Bone marrow (tissue), 2 donors: ENCODE measurements at places on chromosomes 6 and 20.
A peak's percentile ranks its signal among the peaks of the same experiment; 100 is the strongest.

DNA sequence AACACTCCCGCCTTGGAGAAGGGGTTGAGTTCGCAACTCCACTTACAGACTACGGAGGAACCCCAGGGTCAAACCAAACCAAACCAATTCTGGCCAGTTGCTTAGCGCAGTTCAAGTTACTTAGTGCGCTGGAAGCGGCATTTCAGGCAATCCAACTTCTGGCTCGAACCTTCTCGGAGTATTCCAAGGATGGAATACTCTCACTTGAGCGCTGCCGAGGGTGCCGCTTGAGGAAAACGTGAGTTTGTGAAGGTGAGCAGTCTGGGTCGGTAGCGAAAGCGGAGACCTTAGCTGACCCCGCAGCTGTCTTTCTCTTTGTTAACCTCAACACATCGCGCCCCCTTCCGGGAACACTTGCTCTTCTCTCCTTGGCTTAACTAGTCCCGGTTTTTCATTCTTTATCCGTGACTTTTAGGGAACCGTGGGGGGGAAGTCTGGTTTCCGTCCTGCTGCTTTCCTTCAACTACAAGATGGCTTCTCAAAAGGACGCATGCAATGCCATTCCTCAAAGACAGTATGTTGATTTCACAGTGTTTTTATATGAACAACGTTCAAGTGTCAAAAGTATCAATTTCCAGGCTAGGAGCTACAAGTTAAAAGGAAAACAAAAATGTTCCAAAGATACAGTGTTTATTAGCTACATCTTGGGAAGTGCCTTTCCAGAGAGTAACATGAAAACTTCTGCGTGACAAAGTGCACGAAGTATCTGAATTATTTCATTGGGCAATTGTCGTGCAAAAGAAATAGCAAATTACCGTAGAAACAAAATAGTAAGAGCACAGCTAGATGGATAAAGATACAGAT is 741 bp upstream of the PNISR start:
- peak; percentile 75 for DNase-seq

GRCh38 chr6:89120371-89120770 is 2.5 kb upstream of the SRSF12 start:
- DNase-seq: no peak

- DNase-seq: no peak
Observed at GRCh38 chr6:36688063-36688738, 9.4 kb upstream of the RAB44 start.

- no peak for DNase-seq
Observed at GRCh38 chr6:73797861-73798260, 101.9 kb downstream of the CD109 start.

DNA sequence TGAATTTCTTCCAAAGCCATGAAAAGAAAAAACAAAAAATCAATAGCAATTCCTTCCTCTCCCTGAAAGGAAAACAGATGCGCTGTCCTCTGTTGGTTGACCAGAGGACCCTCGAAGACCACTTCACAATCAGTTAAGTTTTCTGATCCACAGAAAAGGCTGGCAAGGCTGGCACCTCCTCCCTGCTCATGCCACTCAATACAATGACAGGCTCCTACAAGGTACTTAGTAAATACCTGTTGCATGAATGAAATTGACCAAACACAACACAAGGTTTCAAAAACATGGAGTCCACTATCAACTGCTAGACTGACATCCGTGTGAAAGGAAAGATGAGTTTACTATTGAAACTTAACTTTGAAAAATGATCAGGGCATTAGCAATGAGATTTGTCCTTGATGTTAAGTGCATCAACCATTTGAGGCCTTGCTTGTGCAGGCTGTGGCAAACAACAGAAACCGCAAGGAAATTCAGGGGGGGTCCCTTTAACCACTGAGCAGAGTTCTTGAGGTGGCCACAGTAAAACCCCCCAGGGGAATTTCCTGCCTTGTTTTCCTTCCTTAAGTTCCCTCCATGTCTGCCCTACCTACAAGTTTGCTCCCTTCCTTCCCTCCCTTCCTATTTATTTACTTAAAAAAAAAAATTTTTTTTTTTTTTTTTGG is 27.9 kb upstream of the RTF2 start:
- DNase-seq: no peak

- DNase-seq: no peak
Observed at GRCh38 chr6:131068165-131068564, 5.1 kb upstream of the EPB41L2 start.

- DNase-seq: no peak
Observed at GRCh38 chr6:143200167-143200770, 139.6 kb downstream of the AIG1 start.

DNA sequence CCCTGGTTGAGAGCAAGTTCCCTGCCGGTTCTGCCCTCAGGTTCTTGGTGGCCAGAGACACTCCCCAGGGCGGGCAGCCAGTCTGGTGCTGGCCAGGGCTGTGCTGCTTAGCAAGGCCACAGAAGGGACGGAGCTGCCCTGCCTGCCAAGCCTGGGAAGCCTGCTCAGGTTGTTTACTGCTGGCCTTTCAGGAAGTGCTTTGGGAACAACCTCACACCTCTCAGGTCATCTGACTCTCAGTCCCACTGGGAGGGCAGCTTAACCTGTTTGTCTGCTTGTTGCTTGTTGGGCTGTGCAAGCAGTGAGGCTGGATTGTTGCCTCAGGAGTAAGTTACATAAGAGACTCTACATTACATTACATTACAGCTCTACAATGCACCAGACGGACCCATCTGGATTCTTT is 75.8 kb upstream of the AFDN start:
- DNase-seq: no peak

- no peak for DNase-seq
Observed at GRCh38 chr20:62088258-62089127, 22.8 kb upstream of the TAF4 start.

DNA sequence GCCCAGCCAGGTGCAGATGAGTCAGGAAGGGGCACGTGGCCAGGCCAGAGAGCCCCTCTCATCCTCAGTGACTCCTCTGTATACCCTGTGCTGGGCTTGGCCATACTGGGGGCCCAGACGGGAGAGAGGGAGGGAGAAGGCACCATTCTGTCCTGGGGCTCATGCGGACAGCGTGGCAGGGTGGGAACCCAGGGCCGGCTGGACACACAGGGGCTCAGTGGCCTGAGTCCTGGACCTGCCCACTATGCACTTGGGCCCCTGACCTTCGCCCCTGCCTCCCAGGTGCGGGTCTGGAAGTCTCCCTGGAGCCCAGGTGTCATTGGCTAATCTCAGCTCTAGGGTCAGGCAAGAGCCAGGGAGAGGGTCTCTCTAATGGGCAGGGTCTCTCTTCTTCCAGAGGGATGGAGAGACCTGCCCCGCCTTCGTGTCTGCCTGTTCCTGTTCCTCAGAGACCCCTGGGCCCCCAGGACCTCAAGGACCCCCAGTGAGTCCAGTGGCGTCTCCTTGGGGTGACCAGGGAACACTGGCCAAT is 27.7 kb downstream of the COL20A1 start:
- DNase-seq: no peak

DNA sequence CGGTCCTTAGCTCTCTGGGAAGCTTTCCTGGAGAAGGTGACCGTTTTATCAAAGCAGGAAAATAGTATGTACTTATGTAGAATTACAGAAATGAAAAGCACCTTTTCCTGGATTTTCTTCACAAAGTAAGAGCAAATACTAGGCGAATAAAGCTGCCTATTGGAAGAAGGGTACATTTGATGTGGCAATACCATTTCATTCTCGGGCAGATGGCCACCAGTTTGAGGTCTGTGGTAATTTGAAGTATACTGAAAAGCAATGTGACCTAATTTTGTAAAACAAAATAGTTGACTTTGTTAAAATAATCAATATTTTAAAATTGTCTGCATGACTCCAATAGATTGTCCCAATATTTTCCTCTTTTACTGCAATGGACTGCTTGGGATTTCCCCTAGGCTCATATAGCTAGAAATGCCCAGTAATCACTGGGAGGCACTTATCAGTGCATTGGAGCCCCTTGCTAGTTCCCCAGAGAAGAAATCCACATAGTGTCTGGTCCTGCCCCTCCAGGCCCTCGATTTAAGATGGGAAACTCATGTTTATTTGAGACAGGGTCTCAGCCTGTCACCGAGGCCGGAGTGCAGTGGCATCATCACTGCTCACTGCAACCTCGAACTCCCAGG is 7.4 kb upstream of the UTRN start:
- DNase-seq: no peak

- DNase-seq: no peak
Observed at GRCh38 chr6:128464790-128465189, 55.6 kb downstream of the PTPRK start.

- no peak for DNase-seq
Observed at GRCh38 chr20:37406010-37406998, 60.4 kb downstream of the SRC start.

DNA sequence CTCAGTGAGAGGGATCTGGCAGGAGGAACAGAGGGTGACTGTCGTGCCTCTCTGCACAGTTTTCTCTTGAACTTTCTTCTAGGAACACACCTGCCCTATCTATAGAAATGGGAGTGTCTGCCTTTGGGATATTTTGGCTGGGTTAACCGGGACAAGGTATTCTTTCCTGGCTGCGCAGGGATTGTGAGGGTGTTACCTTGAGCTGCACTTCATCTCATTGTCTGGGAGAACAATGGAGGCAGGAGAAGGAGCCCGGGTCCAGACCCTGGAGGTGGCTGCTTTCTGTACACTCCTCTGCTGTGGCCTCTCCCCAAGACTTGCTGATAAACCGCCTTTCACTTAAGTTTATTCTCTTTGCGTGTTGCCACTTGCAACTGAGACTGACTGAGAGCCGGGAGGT is 192.8 kb downstream of the TBXT start:
- no peak for DNase-seq

- DNase-seq: peak; percentile 85
Observed at GRCh38 chr6:156013155-156013554, 557.5 kb upstream of the NOX3 start.

- DNase-seq: no peak
Observed at GRCh38 chr20:11076434-11077105, 402.8 kb upstream of the JAG1 start.

DNA sequence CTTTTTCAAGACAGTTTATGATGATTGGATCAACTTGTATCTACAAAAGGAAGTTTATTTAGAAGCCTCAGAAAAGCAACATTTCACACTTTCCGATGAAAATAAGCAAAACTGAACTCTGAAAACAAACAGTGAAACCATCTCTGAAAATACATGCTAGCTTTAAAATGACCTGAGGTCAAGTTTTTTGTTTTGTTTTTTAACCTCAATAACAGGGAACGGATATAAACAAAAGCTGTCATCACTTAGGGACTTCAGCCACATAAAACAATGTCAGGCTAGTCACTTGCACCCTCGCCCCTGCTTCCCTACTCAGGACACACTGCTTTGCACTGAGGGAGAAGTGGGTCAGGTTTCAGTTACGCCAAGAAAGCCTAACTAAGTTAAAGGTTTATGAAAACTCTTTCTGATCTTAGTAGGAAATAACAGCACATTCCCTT is 11.6 kb downstream of the BACH2 start:
- DNase-seq: no peak

- no peak for DNase-seq
Observed at GRCh38 chr6:81894306-81894705, 141.8 kb upstream of the TENT5A start.
